ENCODE measurements at places on chromosomes 12 and 14.
A peak's percentile ranks its signal among the peaks of the same experiment; 100 is the strongest.

- DNase-seq, result no peak
Observed at GRCh38 chr12:86233126-86233525, 23.1 kb downstream of the MGAT4C start.

- DNase-seq, result peak; percentile 39
Observed at GRCh38 chr12:50112456-50113218, 601 bp downstream of the COX14 start.

- no peak for DNase-seq
Observed at GRCh38 chr14:77043177-77043983, 14.9 kb upstream of the IRF2BPL start.

DNA sequence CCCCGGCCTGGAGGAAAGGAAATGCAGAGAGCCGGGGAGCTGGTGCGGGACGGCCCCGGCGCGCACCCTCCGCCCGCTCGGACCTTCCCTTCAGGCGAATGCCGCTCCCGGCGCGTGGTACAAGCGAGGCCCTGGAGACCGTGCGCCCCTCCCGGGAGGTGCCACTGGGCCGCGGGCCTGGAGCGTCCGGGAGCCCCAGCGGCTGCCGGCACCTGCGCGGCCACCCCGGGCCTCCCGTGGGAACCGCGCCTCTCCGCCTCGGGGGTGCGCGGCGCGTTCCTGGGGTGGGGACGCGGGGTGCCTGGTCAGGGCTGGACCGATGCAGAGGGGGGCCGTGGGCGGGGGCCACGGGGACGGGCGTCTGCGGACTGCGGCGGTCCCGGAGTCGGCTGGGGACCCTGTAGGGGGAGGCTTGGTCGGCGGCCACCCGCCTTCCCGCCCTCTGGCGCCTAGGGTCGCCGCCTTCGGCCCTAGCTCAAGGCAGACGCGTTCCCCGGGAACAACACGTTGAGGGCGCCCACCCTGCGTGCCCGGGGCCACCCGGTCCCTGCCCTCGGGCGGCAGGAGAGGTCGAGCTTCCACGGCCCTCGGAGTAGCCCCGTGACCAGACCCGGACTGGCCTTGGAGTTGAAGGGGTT, 599 bp downstream of the PAPLN start:
- DNase-seq, result no peak

GRCh38 chr12:19605720-19606119, 166.4 kb downstream of the AEBP2 start:
- no peak for DNase-seq

DNA sequence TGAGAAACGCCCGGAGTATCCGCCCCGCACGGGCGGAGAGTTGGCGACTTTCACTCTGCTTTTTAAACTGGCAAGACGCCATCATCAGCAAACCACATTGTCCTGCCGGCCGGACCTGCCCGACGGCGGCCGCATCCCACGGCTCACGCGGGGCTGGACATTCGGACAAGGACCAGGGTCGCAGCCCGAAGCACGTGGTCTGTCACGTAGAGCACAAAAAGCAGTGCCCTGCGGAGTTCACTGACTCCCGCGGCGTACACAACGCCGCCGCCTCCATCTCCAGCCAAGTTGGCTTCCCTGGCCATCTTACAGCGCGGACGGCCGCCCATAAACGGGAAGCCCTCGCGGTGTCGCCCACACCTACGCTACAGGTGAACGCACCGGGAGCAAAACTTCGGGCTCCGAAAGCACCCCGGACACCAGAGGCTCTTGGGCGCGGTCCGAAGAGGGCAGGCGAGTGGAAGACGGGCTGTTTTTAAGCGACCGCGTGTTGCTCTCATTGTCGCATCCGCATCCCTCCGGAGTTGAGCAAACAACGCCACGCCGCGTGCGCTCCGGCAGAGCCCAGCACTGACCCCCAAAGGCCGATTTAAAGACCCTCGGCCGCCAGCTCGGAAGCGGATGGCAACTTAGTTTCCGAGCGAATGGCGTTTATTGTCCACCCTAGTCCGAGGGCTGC, 966 bp downstream of the SINHCAF start:
- peak; percentile 19 for DNase-seq

DNA sequence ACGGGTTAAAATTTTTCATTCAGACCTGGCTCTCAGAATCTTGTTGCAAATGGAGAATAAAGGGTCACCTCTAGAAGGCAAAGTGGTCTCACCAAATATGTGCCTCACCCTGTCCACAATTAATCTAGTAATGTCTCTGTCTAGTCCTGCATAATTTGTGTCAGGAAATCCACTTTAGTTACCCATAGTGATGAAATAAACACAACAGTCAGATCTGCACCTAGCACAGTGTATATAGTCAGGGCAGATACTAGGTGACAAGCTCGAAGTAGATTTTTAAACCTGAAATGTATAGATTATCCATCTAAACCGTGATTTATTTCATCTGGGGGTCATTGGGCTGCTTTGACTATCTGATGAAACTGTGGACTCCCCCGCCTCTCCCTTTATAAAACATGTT, 15.9 kb upstream of the FLVCR2 start:
- DNase-seq, result no peak

DNA sequence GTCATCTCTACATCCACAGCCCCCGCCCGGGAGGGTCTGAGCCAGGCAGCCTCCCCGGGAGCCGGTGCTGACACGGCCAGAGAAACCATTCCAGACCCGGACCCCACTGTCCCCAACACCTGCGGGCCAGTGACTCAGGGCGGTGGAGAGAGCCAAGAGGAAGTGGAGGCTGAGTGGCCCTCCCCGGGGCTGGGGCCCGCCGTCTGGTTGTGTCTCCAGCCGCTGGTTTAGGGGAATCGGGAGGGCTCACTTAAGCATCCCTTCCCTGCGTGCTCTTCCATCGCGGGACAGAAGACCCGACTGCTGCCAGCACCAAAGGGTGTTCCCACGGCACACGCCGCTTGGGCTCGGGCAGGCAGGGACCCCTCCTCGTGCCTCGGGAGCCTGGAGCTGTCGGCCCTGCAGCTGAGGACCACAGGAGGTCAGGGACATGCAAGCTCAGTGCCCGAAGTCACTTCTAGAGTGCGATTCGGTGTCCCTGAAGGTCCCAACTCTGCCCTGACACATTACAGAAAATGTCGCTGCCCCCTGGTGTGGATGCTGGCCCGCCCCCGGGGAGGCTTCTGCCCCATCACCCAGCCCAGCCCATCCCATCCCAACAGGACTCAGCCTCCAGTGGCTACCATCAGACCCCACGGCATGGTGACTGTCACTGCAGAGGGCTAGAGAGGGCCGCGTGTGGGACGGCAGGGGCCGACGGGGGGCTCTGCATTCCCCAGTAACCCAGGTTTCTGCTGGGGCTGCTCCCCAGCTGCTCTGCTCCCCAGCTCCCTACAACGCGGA, 50.8 kb downstream of the GALNT9 start:
- no peak for DNase-seq

GRCh38 chr12:58583529-58583928, 336.8 kb downstream of the LRIG3 start:
- no peak for DNase-seq

All from GM12891 (cell line).